ENCODE measurements at places on chromosomes 3 and 15.

DNA sequence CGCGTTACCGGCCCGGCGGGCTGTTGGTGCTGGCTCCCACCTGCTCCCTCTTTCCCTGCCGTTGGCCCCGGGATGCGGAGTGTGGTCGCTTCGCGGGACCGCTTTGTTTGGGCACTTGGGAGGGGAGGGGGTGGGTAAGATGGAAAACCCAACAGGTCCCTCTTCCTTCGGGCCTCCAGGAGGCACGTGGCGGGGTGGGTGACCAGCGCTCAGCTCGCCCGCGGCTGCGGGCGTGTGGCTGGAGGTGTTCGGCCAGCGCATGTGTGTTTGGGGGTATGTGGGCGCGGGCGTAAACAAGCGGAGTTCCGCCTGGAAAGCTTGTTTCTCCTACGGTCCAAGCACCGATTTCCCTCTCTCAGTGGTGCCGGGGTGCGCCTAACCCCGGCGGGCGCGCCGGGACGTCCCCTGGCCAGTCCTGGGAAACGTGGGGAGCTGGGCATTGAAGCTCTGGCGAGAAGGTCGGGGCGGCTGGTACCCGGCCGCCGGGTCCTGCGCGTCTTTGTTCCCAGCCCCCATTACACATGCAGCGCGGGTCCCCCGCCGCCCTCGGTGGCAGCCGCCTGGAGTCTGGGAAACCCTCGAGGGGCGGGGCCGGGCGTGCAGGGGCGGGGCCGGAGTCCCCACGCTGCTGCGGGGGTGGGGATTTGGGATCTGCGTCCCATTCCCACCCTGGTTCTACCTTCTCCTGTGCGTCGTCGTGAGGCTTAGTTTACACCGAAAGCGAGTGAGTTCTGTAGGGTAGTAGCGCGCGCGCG lies 1.4 kb downstream of the ACVR2B start:
- DNase-seq = peak; percentile 47

GRCh38 chr15:100726070-100726420 lies 123.7 kb downstream of the ASB7 start:
- DNase-seq = no peak

- DNase-seq = peak; percentile 72
These were observed 236.5 kb downstream of the WDR72 start for GRCh38 chr15:53522991-53523390.

GRCh38 chr15:98875309-98875708 lies 132.3 kb downstream of the PGPEP1L start:
- no peak for DNase-seq

DNA sequence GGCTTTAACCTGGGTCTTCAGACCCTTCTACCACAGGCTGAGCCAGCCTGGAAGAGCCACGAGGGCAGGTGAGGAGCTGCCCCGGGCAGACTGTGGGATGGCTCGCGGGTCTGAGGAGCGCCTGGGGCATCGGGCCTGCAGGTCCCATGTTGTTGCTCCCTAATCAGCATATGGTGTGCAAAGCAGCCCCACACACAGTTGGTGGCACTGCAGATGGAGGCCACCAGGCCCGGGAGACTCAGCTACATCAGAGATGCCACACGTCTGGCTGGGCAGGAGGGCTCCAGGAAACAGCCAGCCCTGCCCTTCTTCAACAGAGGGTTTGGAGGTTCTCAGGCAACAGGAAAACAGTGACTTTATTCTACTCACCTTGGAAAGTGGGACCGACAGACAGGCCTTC lies 63.9 kb downstream of the XXYLT1 start:
- no peak for DNase-seq

DNA sequence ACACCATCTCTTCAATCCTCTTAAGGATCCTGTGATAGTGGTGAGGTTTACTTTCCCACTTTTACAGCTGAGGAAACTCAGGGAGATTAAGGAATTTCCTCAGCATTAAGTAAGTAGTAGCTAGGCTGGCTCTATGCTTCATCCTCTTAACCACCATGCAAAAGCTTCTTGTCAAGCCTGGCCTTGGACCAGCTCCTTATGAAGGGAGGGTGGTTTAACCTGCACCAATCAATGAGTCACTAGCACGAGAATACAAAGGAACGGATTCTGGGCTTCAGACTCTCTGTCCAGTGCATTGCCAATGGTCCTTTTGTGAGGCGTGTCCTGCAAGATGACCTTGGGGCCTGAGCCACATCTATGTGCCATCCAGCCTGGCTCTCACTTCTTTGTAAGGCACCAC lies 202.0 kb upstream of the CFAP20DC start:
- DNase-seq = no peak

GRCh38 chr3:160331127-160331937 lies 67.7 kb downstream of the IFT80 start:
- DNase-seq = peak; percentile 81

- DNase-seq = no peak
These were observed 12.2 kb upstream of the ALDH1A3 start for GRCh38 chr15:100867433-100867832.

GRCh38 chr3:15405448-15406050 lies 21.8 kb downstream of the METTL6 start:
- DNase-seq = peak; percentile 69

DNA sequence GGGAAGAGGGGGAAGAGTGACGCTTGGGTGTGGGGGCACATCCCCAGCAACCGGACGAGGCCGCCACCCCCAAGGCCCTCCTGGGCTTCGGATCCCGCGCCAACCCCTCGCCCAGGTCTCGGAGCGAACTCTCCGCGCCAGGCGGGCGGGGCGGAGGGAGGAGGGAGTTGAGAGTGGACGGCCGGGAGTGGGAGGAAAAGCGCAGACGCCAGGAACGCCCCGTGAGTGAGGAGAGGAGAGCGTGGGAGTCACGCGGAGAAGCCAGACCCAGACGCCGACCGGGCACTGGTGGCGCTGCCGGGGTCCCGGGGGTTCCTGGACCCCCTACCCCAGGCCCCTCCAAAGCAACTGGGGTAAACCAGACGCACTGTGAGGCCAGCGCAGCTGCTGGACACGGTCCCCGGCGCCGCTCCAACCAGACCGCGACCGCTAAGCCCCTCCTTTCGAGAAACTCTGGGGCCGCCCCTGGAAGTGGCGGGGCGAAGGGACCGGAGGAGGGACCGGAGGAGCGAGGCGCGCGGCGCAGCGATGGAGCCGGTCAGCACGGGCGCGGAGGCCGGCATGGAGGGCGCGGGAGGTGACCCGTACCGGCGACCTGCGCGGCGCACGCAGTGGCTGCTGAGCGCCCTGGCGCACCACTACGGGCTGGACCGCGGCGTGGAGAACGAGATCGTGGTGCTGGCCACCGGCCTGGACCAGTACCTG lies at the start of gene EFCC1:
TSS of gene EFCC1 (plus strand) at position 204 of the 705 bp plus-strand sequence. CDS start at position 529, 325 bp downstream.
- DNase-seq = no peak

DNA sequence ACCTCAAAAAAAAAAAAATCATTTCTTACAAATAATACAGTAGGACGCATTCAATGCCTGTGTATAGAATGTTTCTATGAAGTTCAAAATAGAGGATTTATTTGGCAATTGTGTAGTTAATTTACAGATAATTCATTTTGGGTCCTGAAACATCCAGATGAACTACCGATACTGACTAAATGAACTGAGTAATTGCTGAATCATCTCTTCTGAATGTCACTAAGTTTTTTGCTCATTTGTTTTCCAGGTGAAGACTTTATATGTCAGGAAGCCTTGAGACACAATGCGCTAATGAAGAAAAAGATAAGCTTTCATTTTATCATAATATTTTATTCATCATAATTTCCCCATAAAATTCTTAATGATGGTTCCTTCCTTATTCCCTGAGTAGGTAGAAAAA lies 39.7 kb downstream of the PCOLCE2 start:
- no peak for DNase-seq

DNA sequence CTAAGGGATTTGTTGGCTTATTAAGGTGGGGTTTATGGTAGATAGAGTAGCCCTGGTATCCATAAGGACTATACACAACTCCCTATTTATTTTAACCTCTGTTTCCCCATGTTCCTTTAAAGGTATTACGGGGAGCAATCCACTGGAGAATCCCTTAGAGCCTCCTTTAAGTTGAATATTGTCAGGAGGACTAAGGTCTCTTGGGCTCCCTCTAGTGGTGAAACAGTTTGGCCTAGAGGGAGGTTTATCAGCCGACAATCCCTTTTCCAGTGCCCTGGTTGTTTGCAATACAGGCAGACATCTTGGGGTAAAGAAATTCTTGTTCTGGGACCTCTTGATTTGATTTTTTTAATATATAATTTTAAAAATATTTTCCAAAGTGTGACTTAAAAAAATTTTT lies 12.9 kb downstream of the OPA1 start:
- peak; percentile 5 for DNase-seq

GRCh38 chr3:115563984-115564383 lies 59.3 kb upstream of the GAP43 start:
- DNase-seq = no peak

- DNase-seq = no peak
These were observed 52.4 kb upstream of the CMSS1 start for GRCh38 chr3:99765042-99765942.

GRCh38 chr15:80162059-80162554 lies 9.3 kb downstream of the FAH start:
- no peak for DNase-seq

DNA sequence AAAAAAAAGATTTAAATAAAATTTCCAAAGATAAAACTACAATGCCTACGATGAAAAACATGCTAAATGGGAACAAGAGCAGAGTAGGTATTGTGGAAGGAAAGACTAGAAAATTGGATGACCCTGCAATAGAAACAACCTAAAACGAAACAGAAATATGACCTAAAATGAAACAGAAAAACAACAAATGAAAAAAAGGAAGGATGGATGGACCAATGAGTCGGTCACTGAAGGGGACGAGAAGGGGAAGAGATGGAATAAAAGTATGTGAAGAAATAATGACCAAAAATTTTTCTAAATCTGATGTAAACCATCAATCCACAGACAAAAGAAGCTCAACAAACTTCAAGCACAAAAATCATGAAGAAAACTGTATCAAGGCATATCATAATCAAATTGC lies 44.8 kb downstream of the TBC1D2B start:
- no peak for DNase-seq

DNA sequence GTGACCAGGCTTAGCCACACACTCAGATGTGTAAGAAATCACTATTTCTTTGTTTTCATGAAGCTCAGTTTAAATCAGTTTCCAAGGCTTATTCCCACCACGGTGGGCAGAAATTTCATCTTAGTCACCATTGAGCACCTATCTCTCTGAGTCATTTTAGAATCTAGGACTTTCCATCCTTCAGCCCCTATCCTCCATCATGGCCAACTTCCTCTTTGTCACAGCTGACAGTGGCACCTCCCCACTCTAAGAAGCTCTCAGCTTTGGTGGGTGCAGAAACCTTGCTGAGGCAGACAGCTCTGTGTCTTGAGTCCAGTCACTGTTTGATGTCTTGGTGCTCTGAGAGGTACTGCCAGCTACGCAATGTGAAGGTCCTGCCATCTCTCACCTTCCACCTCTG lies 32.9 kb downstream of the SNTN start:
- no peak for DNase-seq

DNA sequence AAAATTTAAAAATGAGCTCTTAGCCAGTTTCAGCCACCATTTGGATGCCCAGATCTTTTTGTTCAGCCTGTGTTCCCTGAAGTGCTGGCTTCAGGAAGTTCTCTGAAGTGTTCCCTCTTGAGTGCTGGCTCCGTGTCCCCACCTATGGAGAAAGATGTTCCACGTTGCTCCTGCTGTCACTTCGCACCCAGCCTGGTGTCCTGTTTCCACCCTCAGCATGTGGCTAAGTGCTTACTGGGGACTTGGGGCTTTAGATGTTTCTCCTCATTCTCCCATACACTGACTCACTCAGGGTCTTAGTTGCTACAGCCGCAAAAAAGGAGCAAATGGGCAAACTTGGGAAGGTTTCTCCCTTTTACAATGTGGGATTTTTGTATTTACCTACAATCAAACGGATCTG lies 16.6 kb downstream of the CHCHD6 start:
- DNase-seq = no peak

- no peak for DNase-seq
These were observed 77.9 kb downstream of the RPN1 start for GRCh38 chr3:128572644-128573105.

GRCh38 chr15:89371228-89372044 lies 36.8 kb upstream of the POLG start:
- no peak for DNase-seq

- DNase-seq = no peak
These were observed 18.2 kb upstream of the CORO2B start for GRCh38 chr15:68560501-68561113.

DNA sequence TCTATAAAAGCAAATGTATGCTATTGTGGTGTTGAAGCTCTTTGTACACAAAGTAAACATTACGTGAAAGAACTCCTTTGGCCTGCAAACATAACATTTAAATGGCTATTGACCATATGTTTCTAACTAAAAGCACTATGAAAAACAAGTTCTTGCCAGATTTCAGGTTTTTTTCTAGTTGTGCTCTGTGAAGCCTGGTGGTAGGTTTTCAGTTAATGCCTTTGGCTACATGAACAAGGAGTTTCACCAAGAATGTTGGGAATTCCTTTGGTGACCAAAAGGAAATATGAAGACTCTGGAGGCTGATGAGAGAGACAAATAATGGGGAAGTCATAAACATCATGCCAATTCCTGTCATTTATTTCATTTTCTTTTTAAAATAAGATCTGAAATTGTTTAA lies 66.0 kb downstream of the RBMS3 start:
- DNase-seq = no peak

GRCh38 chr15:41695750-41696436 lies 35.7 kb downstream of the MGA start:
- no peak for DNase-seq

GRCh38 chr3:69770976-69771634 lies 31.8 kb downstream of the MITF start:
- peak; percentile 79 for DNase-seq

DNA sequence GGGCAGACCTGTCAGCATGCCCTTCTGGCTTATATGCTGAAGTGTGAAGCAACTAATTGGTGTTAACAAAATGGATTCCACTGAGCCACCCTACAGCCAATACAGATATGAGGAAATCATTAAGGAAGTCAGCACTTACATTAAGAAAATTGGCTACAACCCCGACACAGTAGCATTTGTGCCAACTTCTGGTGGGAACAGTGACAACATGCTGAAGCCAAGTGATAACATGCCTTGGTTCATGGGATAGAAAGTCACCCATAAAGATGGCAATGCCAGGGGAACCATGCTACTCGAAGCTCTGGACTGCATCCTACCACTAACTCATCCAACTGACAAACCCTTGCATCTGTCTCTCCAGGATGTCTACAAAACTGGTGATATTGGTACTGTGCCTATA lies 9.4 kb downstream of the PIK3CB start:
- no peak for DNase-seq

DNA sequence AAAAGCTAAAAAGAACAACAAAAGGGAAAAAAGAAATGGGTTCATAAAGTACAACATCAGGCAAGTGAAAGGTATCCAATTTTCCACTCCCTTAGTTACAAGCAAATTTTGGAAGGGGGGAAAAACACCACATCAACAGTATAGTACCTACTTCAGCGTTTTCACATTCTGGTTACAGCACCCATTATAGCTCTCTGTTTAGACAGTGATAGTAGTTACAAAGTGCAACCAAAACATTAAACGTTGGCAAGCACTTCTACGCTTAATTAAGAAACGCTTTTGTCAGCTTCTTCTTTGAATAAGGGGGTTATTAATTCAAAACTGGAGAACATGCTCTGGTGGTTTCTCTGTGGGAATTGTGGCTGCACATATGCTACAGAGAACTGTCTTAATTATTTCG lies 180.2 kb downstream of the VPS13C start:
- no peak for DNase-seq
